OCI-M1 (cell line): ENCODE measurements at places on chromosomes 1 and 21.

GRCh38 chr1:53687901-53688300 is 51.1 kb downstream of the GLIS1 start:
- DNase-seq = no peak

DNA sequence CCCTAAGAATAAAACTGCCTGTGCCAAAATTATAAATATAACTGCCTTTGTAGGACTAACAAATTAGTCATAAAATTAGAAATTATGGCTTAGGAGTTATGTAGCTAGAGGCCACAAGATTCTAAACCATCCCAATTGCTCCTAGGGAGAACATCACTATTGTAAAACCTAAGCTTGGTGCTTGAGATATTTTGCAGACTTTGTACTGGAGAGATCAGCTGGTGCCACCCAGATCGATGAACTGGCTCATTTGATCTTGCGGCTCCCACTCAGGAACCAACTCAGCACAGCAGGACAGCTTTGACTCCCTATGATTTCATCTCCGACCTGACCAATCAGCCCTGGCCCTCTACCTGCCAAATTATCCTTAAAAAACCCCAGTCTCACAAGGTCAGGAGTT is 30.6 kb downstream of the HHAT start:
- DNase-seq = no peak

DNA sequence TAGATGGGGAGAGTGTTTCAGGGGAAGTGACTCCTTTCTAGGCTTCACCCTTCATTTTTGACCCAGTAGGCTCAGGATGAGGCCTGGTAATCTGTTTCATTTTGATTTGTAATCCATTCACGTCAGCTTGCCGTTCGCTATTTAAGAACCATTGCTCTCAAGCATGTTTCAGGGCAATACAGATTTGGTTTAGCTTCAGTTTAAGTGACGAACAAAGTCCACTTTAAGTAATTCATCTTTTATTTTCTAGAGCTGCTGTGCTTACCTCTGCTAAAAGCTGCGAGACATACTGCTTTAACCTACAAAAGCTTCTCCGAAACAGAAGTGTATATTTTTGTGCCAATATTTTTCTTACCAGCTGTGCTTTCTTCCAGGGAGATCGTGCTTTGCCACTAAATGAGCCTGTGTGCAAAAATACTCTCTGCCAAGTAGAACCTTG is 8.9 kb upstream of the FMO3 start:
- DNase-seq = no peak

DNA sequence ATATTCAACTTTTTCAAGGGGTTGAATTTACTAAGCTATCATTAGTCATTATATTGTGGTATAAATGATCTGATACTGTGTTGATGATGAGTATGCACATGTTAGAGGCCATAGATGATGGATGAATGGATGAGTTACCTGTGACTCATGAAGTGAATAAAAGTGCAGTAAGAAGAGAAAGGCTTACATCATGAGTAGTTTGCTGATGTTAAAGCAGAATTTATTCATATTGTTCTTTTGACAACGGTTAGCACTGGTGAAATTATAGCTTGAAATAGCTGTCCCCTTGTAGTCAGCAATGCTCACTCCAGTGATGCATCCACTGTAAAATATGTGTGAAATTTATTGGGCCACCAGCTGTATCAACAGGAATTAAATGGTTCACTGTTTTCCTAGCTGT is 541.0 kb upstream of the ZRANB2 start:
- no peak for DNase-seq

DNA sequence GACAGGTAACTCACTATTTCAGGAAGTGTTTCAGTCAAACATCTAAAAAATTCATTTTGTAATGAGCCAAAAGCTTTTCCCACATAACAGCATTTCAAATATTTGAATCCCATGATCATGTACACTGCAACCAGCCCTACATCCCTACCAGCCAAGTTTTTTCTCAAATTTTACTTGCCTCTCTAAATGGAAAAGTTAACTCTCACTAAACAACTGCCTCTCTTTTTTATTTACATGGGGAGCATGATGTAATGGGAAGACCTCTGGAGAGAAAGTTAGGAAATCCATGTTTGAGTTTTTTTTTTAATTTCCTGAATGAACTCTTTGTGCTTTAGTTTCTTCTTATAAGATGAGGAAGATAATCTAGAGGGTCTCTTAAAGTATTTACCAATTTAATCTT is 70.5 kb downstream of the TTLL7 start:
- no peak for DNase-seq

GRCh38 chr21:36254106-36254941 is 65.7 kb upstream of the MORC3 start:
- no peak for DNase-seq

GRCh38 chr1:30248774-30249173 is 474.6 kb downstream of the MATN1 start:
- no peak for DNase-seq

GRCh38 chr1:178091986-178092745 is 1.7 kb upstream of the RASAL2 start:
- no peak for DNase-seq

DNA sequence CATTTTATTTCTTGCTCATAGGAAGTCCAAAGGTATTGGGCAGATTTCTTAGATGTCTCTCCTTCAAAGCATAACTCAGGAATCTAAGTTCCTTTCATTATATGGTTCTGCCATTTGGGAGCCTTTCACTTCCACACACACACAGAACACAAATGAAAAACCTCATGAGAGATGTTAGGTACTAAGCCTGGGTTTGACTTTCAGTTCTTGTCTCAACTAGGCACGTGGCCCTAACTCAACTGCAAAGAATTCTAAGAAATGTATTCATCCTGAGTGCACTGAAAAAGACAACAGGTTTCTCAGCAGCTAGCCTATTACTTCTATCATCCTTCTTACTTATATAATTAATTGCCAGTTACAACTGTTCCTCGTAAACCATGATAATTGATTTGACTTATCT is 190.0 kb upstream of the SAMSN1 start:
- peak; percentile 82 for DNase-seq

DNA sequence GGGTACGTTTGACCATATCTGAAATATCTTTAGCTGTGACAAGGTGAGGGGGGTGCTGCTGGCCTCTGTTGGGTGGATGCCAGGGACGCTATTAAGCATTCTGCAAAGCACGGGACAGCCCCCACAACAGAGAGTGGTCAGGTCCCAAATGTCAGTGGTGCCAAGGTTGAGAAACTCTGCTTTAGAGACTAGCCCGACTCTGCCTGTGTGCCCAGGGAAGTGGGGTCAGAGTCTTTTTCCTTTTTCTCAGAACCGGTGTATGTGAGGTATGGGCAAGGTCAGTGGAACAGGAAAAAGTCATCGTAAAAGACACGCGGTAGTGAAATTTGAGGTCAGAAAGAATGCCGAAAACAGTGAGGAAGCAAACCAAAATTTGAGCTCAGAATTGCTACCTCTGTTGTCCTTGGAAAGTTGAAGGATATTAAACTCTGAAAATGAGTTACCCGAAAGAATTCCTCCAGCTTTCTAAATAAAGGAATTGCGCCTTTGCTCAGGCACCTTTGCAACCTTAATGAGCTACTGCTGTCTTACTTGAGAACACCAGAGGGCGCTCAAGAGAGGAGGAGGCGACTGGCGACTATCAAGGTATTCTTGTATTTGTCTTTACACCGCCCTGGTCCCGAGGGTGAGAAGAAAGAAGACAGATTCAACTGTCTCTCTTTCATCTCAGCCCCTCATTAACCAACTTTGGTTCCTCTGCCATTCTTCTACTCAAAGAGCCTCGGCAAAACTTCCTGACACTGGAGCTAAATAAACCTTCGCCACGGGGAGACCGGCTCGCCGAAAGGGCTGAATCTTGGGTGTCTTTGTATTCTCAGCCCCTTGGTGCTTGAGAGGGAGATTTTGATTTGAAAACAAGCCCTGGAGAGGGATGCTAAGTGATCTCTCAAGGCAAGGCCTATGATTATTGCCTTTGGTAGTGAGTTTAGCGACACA is 85.4 kb upstream of the OLIG2 start:
- peak; percentile 63 for DNase-seq
